ENCODE measurements at places on chromosomes 6 and 20.

- DNase-seq: no peak
Observed at GRCh38 chr20:11001302-11001701, 327.5 kb upstream of the JAG1 start.

DNA sequence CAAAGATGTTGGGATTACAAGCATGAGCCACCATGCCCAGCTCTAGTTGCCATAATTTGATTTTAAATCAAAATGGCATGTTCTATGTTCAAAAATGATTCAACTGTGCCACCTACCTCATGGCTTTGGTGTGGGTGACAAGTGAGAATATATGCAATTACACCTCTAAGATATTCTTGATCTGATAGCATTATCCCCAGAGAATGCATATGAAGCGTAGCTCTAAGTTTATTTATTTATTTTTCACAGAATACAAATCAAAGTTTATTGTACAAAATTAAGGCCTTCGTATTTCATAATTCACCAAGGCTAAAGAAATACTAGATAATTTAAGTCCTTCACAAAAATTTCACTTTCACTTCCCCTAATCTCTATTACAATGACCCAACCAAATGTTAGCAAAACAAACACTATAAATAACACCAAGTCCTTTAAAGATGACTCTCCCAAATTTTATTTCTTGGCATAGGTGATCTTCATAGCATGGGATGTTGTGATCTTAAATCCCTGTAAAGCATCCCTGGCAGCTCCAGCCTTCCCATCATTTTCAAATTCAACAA lies 205.9 kb upstream of the TAB2 start:
- no peak for DNase-seq

DNA sequence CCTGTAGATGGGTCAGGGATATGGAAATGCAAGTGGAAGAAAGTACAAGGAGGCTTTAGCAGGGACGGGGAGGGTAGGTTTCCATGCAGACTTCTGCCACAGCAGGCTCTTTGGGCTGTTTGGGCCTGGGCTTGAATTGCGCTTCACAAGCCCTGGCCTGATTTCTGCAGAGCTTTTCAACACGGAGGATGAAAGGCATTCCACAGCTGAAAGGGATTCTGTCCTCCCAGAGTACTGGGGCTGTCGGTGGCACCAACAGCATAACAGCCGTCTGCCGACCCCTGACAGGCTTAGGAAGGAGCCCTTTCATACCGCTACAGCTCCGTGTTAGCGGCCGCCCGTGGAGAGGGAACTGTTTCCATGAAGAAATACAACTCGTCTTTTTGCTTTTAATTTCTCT lies 22.9 kb upstream of the TBC1D7 start:
- no peak for DNase-seq

DNA sequence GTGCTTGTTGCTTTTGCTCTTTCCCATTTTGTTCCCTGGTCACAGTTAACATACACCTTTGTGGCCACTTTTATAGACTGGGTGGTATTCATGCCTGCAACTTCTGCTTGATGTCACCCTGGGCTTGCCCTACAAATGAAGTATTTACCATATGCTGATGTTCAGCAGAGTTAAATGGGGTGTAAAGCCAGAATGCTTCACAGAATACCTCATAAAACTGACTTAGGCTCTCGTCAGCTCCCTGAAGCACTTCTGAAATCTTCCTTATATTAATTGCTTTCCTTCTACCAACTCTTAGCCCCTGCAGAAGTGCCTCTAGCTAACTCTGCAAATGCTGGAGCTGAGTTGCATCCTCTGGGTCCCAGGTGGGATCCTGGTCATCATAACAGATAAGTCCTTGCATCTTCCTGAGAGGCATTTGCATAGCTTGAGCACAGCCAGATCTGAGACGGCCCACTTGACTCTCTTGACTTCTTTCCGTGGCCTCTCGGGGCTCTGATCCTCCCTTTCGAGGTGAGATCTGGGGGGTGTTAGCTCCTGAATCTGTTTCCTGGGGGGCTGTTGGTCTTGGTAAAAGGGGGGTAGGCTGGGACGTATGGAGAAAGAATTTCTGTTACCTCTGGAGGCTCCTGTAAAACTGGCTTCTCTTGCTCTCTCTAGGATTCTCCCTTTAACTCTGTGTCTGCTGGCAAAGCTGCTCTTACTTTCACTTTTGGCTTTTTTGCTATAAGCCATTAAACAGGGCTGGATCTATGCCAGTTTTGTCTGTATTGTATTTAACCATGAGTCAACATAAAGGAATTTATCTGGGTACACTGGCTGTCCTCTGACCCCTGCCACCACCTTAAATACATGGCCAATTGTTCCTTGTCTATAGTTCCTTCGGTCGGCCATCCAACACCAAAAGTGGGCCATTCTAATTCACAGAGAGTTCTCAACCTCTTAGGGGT lies 223.0 kb upstream of the SYNCRIP start:
- no peak for DNase-seq

DNA sequence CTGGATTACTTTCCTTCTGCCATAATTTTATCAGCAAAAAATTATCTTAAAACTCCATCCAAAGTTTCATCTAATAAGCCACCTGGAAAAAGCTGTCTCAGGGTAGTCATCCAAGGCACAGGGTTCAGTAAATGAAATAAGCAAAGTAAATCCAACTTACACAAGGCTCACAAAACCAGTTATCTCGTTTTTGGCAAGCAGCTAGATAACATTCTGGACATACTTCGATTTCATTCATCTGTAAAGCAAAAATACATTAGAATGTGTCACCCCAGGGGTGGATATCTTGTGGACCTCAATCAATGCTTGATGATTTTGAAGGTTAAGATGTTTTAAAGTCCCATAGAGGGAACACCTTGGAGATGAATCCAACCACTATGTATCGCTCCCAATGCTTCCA lies 73.1 kb downstream of the ZMYND8 start:
- DNase-seq: no peak

DNA sequence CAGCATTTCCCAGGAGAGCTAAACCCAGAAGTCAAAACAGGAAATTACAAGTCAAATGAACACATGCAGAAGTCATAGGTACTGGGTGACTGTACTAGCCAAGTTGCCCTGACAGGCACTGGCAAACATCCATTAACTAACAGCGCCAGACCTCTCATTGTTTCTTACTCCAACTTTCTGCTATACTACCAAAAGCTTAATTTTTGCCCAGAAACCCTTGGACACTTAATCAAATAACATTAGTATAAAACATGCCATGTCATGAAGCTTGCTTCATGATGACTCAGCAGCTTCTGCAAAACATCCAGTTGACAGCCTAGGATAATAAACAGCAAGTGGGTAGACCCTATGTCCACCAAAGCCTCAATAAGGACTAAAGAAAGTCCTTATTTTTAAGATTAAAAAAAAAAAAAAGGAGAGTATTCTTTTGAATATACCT lies 3.5 kb downstream of the NUP153 start:
- DNase-seq: no peak

GRCh38 chr6:41682497-41683272 lies 44.4 kb downstream of the MDFI start:
- no peak for DNase-seq

DNA sequence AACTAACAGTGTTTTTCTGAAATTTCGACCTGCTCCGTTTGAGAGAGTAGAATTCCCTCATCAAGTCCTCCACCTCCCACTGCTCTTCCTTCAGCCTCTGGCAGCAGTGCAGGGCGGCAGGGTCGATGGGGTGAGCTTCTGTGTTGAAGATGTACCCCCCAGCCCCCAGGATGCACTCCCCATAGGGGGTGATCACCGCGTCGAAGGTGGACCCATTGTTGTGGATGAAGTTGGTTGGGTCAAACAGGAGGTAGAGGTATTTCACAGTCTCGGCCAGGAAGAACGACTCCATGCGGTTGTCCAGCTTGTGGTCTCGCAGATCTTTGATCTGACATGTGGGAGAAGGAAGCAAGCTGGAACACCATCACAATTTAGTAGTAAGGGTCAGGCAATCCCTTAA lies 23.0 kb upstream of the TRPC4AP start:
- no peak for DNase-seq

DNA sequence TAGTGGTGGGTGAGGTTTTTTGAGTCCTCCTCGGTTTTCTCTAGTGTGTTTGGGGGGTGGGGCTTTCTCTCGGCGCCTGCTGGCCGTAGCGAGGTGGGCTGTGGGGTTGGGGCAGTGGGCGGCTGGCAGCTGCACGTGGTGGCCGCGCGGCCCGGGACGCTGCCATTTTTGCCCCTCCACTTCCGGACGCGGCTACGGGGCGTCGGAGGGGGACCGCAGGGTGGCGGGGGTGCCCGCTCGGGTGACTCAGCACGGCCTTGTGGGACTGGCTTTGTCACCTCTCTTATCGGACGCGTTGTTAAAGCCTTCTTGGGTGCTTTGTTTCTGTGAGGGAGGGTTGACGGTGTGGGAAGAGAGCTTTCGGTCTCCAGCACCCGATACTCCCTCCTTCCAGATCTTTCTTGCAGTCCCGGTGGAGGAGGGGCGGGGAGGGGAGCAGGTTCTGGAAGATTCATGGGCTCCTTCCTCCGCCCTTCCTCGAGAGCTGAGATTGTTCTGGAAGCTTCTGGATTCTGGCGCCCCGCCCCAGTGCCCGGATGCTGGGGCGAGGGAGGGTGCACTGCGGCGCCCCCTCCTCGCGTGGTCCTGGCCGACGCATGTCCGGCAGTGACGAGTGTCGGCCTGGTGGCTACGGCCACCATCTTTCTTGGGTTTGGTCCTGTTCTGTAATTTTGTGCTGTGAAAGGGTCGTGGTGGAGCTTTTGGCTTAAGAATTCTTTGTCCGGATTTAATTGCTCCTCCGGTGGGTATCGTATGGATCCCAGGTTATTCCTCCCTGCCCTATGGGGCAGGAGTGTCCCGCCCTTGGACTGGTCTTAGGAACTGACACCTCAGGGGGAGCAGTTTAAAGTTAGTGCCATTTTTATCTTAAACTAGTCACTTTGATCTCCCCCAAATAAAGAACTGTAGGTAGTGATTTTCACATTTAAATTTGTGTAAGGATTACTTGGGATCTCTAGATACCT lies 719 bp downstream of the HSP90AB1 start:
- peak; percentile 89 for DNase-seq

- DNase-seq: no peak
Observed at GRCh38 chr20:47578543-47578942, 76.9 kb downstream of the NCOA3 start.

DNA sequence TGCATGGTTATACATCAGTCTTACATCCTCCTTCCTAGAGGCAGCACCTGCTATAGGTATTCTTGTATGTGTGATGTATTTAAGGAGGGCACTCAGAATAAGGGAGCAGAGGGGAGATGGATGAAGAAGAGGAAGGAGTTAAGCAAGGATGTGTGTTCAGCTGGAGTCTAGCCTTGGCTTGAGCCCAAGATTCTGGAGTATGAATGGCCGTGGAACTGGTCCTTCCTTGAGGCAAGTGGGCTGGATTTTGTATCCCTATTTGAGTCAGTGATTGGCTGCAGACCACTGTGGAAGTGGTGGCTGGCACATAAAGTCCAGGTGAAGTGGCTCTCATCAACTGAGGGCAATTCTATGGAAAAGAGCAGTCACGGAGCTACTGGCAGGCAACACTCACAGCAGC lies 112.0 kb upstream of the RNF24 start:
- DNase-seq: no peak
